ENCODE measurements at places on chromosomes 2 and 18.

DNA sequence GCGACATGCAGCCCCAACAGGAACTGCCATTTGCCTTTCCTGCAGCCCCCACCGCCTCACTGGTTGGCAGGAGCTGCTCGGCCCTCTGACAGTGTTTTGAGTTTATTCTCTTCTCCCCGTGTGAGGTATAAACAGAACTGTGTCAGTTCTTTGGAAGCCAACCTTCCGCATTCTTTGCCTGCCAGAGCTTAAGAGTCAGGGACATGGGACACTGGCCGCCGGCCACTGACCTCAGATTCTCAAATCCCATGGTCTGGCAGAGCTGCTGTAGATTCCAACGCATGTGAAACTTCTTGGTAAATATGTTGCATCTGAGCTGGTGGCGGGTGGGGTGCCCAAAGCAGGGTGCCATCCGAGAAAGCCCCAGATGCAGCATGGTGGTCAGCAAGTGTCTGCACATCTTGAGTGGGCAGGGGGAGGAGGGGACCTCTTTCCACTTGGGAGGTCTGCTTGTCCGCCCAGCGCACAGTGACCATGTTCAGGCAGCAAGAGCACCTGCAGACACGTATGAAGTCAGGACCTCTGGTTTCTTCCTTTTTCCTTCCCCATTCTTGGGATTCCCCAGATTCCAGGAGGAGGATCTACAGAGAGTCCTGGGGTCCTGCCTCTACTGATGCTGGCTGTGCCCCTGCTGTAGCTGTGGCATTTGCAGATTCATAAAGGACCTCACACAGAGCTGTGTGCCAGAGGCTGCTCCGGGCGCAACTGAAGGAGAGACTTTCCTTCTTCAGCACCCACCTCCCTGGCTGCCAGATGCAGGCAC is 23.8 kb downstream of the ASB18 start:
- DNase-seq = no peak

- peak; percentile 48 for DNase-seq
These were observed 483 bp downstream of the TRAPPC8 start for GRCh38 chr18:31942291-31942998.

- DNase-seq = no peak
These were observed 440.5 kb downstream of the NBAS start for GRCh38 chr2:15120631-15121030.

GRCh38 chr2:23498943-23499342 is 114.0 kb downstream of the KLHL29 start:
- DNase-seq = no peak

DNA sequence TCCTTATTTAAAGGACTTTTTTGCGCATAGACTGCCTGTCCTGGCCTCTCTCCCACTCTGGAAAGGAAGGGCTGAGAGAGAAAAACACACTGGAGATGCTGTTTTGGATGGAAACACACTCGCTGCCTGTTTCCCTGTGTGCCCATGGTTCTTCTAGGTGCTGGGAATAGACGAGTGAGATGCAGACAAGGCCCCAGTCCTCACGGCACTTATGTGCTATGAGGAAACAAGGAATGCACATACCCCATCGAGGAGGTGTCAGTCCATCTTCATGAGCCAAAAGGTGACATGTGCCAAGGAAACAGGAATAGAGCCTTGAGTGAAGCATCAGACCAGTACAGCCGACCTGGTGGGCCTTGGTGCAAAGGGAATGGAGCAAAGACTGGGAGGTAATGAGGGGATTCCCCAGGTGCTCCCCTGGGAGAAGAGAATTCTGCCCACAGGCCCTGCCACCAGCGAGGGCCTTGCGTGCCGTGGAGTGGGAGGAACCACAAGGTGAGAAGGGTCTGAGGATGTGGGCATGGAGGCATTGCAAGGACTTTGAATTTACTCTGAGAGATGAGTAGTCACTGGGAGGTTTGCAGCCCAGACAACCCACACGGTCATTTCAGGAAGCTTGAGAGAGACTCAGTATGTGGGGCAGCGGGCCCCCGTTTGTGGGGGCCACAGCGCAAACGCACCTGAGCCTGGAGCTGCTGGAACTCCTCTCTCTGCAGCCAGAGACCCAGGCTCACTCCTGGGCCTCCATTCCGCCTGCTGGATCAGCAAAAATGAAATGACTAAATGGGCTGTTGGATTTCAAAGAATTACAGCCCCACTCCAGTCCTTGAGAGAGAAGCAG is 197.5 kb upstream of the COPS8 start:
- DNase-seq = no peak

- DNase-seq = no peak
These were observed 12.4 kb downstream of the KLHL14 start for GRCh38 chr18:32760391-32760790.

DNA sequence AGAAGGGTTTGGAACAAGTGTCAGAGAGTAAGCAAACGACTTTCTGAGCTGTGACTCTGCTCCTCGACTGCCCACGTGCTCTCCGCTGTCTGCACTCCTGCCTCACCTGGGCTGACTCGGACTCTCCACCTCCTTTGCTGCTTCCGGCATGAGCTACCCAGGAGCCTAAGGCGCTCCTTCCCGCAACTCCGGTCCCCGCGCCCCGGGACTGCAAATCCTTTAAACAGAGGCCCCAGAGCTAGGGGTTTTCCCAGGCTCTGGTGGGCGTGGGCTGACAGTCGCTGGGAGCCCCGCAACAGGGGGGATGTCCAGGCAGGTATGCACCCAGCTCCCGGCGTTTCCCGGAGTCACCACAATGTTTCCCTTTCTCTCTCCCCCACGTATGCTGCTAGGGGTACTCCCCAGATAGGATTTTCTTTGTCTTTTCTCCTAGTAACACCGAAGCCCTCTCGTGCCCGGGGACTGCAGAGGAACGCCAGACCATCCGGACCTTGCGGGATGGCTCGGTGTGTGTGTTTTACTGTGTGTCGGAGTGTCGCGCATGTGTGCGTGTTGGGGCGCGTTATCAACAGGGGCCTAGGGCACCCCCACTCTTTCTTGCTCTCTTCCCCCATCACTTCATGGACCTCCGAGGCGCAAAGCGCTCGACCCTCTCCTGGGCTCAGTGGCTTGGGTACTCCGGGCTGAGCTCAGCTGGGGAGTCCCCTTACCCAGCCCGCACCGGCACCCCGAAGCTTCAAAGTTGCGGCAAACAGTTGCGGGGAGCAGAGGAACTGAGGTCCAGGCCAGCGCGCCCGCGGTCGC is 691 bp upstream of the THSD7B start:
- no peak for DNase-seq

DNA sequence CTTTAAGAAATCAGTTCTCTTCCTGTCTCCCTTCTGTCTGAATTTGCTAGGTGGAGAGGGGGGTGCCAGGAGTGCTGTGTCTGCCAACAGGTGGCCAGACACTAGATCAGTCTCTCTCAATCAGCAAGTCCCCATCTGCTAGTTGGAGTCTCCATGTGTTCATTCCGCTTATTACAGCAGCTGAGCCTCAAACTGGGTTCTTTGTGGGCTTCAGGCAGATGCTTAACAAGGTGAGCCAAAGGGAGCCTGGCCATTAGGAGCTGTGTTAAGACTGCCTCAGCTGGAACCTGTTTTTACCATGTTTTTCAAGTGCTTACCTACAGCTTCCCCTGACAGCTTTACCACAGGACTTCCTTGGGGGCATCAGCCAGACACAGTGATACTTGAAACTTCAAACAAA is 401.9 kb downstream of the LRP1B start:
- DNase-seq = no peak

- DNase-seq = no peak
These were observed 8.1 kb upstream of the CXCR4 start for GRCh38 chr2:136126021-136126420.

- no peak for DNase-seq
These were observed 76.2 kb upstream of the GLI2 start for GRCh38 chr2:120659275-120659977.

DNA sequence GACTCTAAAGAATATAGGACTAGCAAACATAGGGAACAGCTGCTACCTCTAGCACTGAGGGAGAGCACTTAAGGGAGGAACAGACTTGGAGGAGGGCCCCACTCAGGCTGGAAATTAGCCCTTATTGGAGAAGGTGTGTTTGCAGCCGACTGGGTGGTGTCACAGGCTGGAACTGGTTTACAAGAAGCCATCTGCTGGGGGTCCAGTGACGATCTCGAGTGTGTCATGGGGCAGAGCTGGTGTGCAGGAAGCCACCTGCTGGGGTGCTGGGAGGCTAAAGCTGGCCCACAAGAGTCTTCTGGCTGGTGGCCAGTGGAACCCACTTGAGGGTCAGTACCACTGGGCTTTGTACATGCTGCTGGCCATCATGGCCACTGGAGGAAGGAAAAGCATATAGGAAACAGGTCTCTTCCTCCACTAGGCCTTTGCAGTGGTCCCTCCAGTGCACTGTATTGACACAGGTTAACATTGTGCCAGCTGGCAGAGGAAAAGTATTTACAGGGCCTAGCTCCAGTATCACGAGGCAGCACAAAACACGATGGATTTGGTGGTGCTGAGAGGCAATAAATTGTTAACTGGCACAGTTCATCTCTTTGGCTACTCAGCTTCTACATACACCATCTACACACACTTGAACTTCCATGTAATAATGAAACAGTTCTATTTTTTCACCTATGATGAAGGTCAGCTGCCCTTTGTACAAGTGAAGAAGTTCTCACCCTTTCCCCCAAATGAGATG is 43.6 kb downstream of the MAP3K20 start:
- no peak for DNase-seq

DNA sequence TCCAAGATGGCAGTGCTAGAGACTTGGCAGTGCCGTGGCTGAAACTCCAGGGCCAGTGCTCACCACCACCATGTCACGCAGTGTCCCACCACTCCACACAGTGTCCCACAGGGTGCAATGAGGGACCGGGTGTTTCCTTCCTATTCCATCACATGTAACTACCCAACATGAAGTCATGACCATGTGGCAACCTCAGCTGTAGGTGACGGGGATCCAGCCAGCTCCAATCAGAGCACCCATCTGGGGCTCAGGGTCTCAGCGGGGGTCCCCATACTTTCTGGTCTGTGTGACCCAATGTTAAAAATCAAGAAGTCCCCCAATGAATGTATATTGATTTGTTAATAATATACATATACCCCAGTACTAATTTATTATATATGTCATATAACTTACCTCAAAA is 52.1 kb downstream of the PTGR3 start:
- DNase-seq = no peak

GRCh38 chr2:221088506-221088905 is 483.6 kb downstream of the EPHA4 start:
- no peak for DNase-seq

GRCh38 chr2:199704358-199705238 is 146.4 kb downstream of the FTCDNL1 start:
- no peak for DNase-seq

GRCh38 chr2:232170396-232170795 is 208.2 kb upstream of the ALPP start:
- no peak for DNase-seq

GRCh38 chr2:44169155-44169898 is 652 bp downstream of the PPM1B start:
- DNase-seq = peak; percentile 64

GRCh38 chr18:29307231-29307630 is 1130.3 kb upstream of the CDH2 start:
- DNase-seq = no peak

DNA sequence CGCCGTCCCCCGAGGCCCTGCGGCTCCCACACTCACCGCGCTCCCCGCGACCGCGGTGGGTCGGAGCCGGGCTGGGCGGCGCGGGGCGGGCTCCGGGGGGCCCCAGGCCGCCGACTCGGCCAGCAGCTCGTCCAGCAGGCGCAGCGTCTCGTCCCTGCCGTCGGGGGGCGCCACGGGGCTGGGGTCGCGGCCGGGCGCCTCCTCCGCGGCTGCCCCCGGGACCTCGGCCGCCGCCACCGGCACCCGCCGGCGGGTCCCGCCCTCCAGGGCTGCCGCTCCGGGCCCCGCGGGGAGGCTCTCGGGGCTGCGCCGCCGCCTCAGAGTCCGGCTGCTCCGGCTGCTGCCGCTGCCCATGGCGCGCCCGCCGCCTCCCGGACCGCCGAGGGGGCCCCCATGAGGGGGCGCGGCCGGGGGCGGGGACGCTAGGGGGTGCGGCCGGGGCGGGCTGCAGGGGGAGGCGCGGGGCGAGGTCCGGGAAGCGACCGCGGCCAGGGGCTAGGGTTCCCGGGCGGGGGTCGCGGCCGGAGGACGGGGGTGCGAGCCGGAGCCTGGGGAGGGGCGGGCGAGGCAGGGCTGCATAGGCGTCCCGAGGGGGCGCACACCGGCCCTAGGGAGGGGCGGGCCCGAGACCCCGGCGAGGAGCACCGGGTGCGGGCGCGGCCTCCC is at the start of gene CYS1:
Gene CYS1, minus strand, starts transcription at position 542 of the 666 bp plus-strand sequence. Its CDS starts 188 bp downstream, at position 354.
- no peak for DNase-seq

DNA sequence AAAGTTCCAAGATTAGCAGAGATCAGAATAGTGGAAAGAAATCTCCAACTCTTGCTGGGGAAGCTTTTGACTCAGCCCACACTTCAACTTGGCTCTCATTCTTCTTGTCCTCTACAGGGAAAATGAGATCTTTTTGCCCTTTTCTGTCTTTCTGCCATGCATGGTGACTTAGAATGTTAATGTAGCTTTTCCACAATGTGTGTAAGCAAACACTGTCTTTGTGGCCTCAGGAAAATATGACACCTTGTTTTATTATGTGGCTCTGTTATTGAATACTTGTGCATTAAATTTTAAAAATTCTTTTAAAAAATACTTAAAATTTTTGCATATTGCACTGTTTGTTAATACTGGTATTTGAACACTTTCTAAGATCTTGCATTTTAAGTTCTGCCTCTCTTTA is 65.4 kb upstream of the WDR75 start:
- no peak for DNase-seq

GRCh38 chr2:159737292-159737916 is 25.1 kb downstream of the MARCHF7 start:
- DNase-seq = no peak

DNA sequence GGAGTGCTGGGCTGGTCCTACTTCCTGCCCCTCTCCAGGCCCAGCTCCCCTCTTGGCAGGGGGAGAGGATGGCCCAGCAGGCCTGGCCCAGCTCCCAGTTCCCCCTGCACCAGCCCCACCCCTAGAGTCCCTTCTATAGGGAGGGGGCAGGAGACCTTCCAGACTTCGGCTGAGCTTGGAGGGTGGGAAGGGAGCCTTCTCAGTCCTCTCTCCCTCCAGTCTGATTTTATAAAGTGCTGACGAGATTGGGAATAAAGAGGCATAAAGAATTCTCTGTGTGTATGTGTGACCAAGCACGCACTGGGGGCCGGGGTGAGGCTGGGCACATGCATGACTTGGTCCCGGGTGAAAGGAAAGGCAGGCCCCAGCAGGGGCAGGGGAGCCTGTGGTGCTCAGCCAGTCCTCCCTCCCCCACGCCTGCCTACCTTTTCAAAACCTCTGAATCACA is 5.1 kb downstream of the CHPF start:
- DNase-seq = no peak

DNA sequence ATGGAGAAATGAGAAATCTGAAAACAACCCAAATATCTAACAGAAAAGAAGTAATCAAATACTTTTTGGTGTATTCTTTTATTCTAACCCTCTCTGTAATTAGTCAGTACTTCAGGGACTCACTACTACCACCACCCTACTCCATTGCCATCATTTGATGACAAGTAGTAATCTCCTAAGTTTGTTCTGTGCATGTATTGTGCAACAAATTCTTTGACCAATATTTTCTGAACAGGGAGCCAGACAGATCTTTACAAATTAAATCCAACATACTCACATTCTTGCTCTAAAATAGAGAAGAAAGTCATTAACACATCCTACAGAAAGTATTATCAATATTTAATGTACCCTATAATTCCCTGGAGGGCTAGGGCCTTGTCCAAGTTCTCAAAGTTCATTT is 1416.4 kb downstream of the DSC3 start:
- DNase-seq = no peak

- DNase-seq = no peak
These were observed 1.1 kb upstream of the TWIST2 start for GRCh38 chr2:238846628-238847418.

GRCh38 chr18:44758861-44759631 is 78.4 kb downstream of the SETBP1 start:
- DNase-seq = no peak

- no peak for DNase-seq
These were observed 12.1 kb downstream of the ACTR3 start for GRCh38 chr2:113901943-113902342.
